Hematopoietic multipotent progenitor cell treated with erythropoietin and hydrocortisone succinate and interleukin-3 and kit ligand, for 4 days (in vitro differentiated cells): ENCODE measurements at places on chromosomes 5 and 9.
A peak's percentile ranks its signal among the peaks of the same experiment; 100 is the strongest.

GRCh38 chr5:135944967-135945560, 9.7 kb downstream of the LECT2 start:
- peak; percentile 87 for DNase-seq

- peak; percentile 77 for DNase-seq
Measured at GRCh38 chr5:175464074-175464941, 14.1 kb upstream of the SFXN1 start.

DNA sequence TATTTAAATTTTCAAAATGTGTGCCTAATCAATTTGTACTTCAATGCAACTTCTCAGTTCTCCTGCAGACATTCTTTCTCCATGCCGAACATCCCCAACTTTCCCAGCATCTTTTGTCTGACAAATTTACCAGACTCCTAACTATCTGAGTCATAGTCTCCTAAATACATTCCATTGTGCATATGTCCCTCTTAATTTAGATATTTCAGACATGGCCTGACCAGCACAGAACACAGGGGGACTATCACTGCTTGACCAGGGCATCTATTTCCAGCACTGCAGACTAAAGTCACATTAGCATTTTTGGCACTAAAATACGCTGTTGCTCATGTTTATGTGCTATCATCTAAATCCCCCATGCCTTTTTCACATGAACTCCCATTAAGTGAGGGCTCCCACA, 71.9 kb downstream of the ITGA1 start:
- no peak for DNase-seq

DNA sequence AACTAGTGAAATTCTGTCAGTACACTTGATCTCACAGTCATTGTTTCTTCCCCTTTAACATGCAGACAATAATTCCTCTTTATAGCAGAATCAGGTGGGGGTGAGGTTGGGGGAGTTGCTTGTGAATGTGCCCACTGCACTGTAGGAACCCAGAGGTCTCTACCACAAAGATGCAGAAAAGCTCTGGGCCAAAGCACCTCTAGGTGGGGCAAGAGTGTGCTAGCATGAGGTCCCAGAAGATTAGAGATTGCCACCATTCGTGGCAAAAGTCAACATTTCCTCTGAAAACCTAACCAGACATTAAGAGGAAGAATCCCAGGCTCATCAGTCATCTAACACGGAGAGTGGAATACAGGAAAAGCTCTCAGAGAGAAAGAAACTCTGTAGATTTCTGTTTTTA, 74.5 kb downstream of the PTCD2 start:
- peak; percentile 69 for DNase-seq

- DNase-seq: peak; percentile 74
Measured at GRCh38 chr9:87713278-87713987, 12.5 kb upstream of the CTSL start.

DNA sequence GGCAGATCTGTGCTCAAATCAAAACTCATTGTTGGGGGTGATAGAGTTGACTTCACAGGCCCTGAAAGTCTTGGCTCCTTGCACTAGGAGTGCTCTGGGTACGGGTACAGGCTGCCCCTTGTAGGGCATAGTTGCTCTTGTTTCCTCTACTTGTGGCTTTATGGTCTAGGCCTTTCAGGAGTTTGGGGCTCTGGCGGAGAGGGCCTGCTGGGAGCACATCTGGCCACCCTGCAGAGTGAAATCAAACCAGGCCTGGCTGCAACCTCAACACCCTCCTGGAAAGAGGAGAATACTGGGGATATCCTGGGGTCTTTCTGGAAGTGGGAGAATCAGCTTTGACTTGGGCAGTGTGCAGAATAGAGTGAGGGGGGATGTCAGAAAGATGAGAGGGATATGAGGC, 1.5 kb downstream of the TGFBI start:
- no peak for DNase-seq

GRCh38 chr9:137967280-137967953, 89.8 kb downstream of the CACNA1B start:
- DNase-seq: no peak

GRCh38 chr5:25694801-25695200, 1050.0 kb upstream of the CDH10 start:
- no peak for DNase-seq

GRCh38 chr9:90966480-90967144, 165.0 kb downstream of the SYK start:
- no peak for DNase-seq

- no peak for DNase-seq
Measured at GRCh38 chr5:86613455-86613854, 4.3 kb upstream of the COX7C start.

GRCh38 chr9:33297432-33297831, 7.1 kb downstream of the NFX1 start:
- peak; percentile 92 for DNase-seq

DNA sequence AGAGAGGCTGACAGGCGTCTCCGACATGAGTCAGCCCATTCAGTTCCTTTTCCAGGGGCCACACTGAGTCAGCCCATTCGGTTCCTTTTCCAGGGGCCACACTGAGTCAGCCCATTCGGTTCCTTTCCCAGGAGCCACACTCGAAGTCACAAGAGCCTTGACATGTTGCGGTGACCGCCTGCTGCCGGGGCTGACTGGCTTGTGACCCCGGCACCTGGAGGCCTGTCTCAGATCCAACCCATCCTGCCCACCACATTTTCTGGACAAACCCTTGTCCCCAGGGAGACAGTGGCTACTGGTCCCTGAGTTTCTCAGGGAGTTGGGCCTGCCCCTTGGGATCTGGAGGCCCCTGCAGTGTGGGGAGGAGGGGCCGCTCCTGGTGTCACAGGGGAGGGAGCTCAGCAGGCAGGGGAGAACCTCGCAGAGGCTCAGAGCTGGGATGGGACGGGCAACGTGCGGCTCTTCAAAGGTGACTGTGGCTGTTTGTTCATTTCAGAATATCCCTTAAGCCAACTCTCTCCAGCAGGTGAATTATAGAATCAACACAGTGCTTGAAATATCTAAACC, 40.5 kb upstream of the LPCAT1 start:
- DNase-seq: peak; percentile 47

DNA sequence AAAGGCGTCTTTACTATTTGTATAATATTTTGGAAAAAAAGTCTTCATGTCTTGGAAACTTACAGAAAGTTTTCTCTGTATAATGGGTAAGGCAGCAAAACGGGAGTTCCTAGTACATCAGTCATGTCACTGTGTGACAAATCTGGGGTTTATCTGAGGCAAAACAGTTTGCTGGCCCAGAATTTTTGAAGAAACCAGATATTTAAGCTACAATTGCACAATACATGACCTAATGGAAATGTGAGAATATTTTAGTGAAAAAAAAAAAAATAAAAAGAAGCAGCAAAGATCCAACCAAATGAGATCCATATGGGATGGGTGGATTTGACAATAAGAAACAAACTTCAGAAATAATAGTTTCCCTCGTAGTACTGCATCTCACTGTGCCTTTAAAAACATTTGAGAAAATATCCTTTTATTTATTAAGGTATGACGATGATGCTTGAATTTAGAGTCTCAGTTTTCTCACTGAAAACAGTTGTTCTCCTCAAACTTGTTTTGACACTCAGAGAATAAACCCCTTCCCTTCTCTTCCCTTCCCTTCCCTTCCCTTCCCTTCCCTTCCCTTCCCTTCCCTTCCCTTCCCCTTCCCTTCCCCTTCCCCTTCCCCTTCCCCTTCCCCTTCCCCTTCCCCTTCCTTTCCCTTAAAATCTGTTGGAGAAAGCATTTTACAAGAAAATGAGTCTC, 180.5 kb upstream of the TUT7 start:
- DNase-seq: no peak

GRCh38 chr5:174687503-174687902, 36.9 kb upstream of the MSX2 start:
- DNase-seq: no peak

- DNase-seq: no peak
Measured at GRCh38 chr5:131322926-131323325, 59.1 kb downstream of the CDC42SE2 start.

DNA sequence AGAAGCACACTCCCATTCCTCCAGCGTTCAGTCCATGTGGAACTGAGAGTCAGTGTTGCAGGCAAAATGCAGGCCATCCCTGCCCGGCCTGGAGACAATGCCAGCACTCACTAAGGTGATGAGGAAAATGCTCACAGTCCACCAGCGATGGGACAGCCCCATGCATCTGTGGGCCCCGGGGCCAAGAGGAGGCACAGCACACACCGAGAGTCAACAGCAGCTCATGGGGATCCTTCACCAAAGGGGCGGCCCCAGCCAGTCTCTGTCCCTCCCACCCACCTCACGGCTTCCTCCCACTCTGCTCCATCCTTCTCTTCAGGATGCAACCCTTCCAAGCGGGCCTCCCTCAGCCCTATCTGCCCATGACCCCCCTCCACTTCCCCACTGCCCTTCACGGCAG, 6.2 kb downstream of the SEMA4D start:
- no peak for DNase-seq

- no peak for DNase-seq
Measured at GRCh38 chr9:23779220-23779619, 46.8 kb downstream of the ELAVL2 start.

DNA sequence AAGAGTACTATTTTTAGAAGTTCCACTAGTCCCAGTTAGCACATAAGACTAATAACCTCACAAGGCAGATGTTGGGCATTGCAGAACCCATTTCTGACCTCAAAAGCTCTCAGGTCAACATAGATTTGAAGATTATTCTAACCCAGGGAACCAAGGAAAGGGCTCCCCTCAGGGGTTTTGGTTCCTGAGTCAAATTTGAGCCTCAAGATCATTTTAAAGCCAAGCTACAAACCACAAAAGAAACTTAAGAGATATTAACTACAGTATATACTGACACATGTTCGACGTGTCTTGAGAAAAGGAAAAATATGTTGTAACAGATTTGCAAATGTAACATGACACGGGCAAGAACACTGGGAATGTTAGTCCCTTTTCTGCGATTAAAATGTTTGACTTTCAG, 88.6 kb downstream of the GNAQ start:
- DNase-seq: peak; percentile 75

GRCh38 chr9:113737517-113738271, 138.4 kb upstream of the ZNF618 start:
- peak; percentile 80 for DNase-seq

- DNase-seq: peak; percentile 19
Measured at GRCh38 chr5:147481874-147482705, 27.8 kb downstream of the DPYSL3 start.

- DNase-seq: no peak
Measured at GRCh38 chr5:179337796-179338676, 7.2 kb downstream of the ADAMTS2 start.

DNA sequence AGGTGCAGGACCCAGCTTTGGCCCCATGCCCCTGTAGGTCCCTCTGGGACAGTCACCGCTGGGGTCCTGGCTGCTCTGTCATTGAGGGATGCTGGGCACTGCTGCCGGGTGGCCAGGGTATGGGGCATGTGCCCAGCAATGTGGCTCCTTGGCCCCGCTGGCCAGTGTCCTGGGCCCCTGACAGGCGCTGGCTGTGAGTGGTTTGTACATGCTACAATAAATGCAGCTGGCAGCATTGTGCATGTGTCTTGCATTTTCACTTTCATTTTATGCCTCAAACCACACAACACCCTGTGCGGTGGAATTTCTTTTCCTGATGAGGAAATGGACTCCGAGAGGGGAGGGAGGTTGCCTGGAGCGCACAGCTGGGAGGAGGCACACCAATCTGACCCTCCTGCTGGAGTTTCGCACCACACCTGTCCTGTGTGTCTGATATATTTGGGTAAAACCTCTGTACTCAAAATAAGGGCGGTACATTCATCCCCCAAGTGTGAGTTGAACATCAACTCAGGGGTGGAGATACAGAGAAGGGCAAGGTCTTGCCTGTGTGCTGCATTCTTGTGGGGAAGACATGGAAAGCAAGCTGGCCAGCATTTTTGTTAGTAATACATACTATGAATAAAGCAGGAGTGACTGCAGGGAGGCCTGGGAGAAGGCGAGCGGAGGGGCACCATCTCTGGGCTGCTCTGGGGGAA, 11.7 kb downstream of the TSPAN17 start:
- peak; percentile 49 for DNase-seq

DNA sequence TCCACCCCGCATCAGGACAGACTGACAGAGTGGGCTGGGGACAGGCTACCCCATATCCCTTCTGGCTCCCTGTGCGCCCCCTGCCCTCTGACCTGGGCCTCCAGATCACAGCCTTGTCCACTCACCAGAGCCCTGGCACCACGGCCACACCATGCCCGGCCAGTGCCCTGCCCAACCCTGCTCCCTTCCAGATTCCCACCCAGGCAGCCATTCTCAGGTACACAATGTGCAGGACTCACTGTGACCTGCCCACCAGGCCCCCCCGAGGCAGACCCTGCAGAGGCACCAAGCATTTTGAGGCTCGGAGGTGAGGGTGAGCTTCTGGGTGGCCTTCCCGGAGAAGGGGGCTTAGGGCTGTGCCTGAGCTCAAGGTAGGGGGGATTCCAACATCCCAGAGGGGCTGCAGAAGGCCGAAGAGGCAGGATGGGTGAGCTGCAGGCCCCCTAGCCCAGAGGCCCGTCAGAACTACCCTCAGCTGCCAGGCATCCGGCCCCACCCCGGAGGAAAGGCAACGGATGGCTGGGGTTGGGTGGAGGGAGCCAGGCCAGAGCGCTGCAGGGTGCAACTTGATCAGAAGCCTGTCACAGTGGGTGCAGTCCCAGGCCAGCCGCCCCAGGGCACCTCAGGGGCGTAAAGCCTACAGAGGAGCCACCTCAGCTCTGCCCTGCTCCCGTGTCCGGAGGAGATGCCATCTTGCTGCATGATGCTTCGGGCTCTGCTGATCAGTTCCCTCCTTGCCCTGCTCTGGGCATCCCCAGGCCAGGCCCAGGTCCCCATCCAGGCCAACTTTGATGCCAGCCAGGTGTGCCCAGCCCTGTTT, at the start of gene LCNL1:
Gene LCNL1 (plus strand): TSS at position 762 of the 820 bp plus-strand sequence. CDS start 594 bp downstream, outside the sequence.
- no peak for DNase-seq

- no peak for DNase-seq
Measured at GRCh38 chr5:158414780-158415179, 555.8 kb upstream of the CLINT1 start.

DNA sequence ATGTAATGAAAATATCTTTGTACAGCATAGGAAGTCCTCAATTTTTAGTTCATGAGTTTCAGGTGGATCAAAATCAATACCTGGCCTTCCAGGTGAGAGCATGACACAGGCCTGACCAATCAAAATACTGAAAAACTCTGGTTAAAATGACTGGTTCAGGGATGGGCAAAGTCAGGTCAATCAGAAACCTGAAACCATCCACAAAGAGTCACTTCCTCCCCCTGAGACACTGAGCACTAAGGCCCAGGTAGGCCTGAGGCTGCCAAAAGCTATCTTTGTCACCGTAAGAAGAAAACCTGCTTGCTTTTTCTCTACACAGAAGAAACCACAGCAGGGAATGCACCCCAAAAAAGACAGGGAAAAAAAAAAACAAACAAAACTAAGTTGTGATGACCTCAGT, 444.8 kb downstream of the TLR4 start:
- DNase-seq: no peak
